ENCODE measurements at places on chromosomes 5 and 9.

DNA sequence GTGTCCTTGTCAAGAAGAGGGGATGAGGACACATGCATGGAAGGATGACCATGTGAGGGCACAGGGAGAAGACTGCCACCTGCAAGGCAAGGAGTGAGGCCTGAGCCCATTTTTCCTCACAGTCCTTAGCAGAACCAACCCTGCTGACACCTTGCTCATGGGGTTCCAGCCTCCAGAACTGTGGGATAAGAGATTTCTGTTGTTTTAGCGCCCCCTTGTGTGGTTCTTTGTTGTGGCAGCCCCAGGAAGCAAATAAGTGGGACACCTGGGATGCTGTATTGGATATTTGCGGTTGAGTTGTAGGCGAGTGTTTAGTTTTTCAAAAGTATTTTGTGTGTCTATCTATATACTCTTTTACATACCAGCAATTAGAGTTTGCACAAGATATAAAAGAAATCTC lies 206.4 kb downstream of the NXNL2 start:
- no peak for DNase-seq

DNA sequence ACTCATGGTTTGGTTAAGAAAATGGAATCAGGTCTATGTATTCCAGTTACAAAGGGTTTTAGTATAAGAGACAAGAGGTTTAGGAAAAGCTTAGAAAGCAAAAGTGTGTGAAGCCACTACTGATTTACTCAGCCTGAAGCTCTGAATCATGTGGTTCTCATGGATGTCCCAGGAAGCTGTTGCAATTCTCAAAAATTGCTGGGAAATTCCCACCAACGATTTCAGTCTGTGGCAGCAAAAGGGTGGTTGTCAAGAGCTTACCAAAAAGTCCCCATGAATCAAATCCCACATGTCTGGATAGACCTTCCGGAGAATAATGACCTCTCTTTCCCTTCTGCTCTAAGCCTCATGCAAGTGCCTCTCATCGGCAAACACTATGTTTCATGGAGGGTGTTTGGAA lies 929.9 kb downstream of the TLE4 start:
- no peak for DNase-seq

DNA sequence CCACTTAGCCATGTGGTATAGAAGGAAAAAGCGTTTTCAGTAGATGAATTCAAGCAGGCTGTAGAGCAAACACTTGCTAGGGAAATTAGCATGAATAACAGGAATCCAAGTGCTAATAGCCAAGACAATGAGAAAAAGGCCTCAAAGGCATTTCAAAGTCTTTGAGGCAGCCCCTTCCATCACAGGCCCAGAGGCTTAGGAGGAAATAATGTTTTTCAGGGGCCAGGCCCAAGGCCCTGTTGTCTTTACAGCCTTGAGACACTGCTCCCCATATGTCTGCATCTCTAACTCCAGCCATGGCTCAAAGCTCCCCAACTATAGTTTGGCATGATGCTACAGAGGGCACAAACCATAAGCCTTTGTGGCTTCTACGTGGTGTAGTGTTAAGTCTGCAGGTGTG lies 563.5 kb downstream of the TAF11L14 start:
- no peak for DNase-seq

- DNase-seq: no peak
These were observed 30.3 kb downstream of the SLC25A48 start for GRCh38 chr5:135864503-135865435.

DNA sequence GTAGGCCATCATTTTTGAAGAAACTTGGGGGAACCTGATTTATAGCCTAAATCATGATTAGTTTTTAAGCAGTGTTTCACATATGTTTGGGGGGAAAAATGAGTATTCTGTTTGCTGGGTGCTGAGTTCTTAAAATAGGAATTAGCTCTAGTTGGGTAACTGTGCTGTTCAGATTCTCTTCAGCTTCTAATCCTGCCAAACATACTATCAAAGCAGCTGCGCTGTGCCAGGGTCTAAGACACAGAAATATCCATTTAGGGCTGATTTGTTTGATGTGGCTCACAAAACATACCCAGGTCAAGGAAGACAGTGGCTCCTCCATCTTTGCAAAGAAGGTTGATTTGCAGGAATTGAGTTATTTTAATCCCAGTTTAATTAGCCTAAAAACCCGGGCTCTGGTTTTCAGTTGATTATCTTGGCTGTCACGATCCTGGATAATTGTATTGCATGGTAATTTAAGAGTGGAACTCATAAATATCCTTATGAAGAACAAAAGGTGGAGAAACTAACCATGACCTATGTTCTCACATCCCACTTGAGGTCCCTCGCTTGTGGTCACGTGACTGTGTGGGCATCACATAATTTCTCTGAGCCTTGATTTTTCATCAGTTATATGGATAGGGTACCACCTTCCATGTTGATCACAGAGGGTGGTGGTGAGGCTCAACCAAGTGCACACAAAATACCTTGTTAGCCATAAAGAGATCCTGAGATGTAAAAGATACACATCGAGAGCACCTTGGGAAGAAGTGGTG lies 18.7 kb downstream of the CYFIP2 start:
- no peak for DNase-seq

DNA sequence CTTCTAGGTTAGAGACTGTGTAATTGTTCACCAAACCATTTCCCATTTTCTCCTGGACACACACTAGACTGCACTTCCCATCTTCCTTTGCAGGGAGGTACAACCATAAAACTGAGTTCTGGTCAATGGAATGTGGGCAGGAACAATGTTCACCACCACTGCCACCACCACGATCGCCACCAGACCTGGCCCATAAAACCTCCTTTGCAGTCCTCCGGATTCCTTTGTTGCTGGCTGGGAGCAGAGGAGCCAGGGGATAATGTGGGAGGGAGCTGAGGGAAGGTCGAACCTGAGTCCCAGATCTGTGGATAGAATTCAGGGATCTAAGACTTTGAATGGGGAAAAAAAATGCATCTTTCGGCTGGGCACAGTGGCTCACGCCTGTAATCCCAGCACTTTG lies 29.4 kb upstream of the EGFLAM start:
- no peak for DNase-seq

GRCh38 chr5:38341641-38342040 lies 83.3 kb downstream of the EGFLAM start:
- DNase-seq: no peak

- no peak for DNase-seq
These were observed 1.9 kb upstream of the RFK start for GRCh38 chr9:76396144-76396543.

- no peak for DNase-seq
These were observed 165.3 kb downstream of the MAN2A1 start for GRCh38 chr5:109855056-109855455.

DNA sequence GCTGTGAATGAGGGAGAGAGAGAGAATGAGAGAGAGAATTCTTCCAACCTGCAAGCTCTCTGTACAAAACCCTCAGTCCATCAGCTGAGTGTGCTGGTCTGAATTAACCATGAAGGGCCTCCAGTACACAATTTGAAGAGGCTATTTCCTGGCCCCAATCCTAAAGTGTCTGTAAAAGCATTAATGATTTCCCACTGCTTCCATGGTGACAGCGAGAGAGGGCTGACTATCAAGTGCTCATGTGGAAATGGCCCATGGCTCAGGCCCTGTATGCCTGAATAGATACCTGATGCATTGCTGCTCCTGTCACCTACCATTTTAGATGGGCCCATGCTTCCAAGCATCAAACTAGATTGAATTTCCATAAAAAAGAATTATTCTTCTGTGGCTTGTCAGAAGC lies 592.4 kb downstream of the KIF4B start:
- DNase-seq: no peak

GRCh38 chr5:1814183-1815020 lies 13.2 kb downstream of the NDUFS6 start:
- DNase-seq: no peak

- no peak for DNase-seq
These were observed 19.2 kb upstream of the PLIN2 start for GRCh38 chr9:19146441-19147024.

DNA sequence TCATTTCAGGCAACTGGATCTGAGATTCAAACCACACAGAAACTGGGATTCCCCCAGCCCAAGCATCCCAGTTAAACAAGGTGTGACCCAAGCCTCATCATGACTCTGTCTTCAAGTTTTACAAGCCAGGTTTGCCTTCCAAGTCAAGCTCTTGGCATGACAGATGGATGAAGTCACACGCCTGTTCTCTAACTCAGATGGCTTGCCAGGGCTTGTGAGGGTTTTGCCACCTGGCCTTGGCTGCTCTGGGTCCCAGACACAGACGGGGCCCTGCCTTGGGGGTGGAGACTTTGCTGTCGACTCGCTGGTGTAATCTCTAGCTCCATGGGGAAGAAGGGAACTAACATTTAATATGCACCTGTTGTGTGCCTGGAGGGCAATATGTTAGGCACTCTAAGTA lies 95.8 kb upstream of the RARS1 start:
- DNase-seq: no peak

GRCh38 chr5:161235569-161235968 lies 311.0 kb downstream of the GABRB2 start:
- DNase-seq: no peak

GRCh38 chr9:137741330-137741729 lies 122.5 kb downstream of the EHMT1 start:
- no peak for DNase-seq

- DNase-seq: no peak
These were observed 699.9 kb upstream of the MEF2C start for GRCh38 chr5:89582768-89583339.

All from anterior cingulate cortex (tissue), 58 donors.